ENCODE measurements at places on chromosomes 5 and 9.
A peak's percentile ranks its signal among the peaks of the same experiment; 100 is the strongest.

DNA sequence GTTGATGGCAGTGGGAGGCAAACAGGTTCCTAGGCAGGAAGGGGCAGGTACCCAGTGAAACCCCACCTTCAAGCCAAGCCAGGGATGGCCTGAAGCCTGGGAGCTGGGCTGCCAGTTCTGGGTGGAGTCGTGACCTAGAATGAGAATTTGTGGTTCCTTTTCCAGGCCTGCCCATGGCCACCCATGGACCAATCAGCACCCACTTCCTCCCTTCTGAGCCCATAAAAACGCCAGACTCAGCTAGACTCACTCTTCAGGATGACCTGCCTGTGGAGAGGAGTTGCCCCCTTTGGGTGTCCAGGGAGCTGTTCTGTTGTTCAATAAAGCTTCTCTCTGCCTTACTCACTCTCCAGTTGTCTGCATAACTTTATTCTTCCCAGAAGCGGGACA, 144.0 kb upstream of the MRPS30 start:
- no peak for DNase-seq

- DNase-seq: no peak
Observed at GRCh38 chr9:114465906-114466900, 39.1 kb downstream of the WHRN start.

DNA sequence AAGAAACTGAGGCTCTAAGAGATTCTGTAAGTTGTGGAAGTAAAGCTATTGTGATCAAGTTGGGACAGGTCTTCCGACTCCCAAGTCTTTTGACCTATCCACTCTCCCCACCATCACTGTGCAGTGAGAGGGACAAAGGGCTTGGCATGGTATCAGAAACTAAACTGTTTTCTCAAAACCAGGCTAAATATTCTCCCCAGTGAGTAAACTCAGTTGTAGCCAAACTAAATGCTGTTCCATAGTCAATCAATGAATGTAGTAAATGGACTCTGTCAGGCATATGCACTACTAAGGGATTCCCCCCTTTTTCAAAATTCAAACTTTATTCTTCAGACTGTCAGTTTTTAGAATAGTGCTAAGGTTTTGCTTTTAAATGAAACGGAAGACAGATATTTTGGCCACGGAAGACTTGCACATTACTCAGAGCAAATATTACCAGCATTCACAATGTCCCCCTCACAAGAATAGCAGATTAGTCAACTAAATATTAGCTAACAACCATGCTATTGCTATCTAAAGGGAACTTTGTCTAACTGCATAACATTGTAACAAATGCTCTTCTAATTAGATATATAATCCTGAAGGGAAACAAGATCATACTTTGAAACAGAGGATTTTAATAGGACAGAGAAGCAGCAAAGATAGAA, 7.1 kb downstream of the PRKAA1 start:
- DNase-seq: no peak

GRCh38 chr5:23411200-23411599, 96.2 kb upstream of the PRDM9 start:
- DNase-seq: peak; percentile 64

DNA sequence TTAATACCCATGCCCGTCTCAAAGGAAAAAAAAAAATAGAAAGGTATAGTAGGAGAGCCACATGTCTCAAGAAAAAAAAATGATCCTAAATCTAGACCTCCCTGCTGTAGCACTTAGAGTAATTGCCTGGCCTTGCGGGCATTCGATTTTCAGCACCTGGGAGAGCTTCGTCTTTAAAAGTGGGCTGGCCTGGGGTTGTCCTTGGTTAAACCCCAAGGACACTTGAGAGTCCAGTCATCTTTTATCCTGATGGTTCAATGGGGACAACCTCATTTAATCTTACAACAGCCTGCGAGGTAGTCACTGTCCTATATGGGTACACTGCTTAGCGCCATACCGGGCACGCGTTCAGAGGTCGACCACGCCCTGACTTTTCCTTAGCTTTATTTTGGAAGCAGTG, 60.1 kb downstream of the MAT2B start:
- no peak for DNase-seq

GRCh38 chr5:14410394-14411201, 171.0 kb upstream of the OTULINL start:
- no peak for DNase-seq

GRCh38 chr5:90886381-90886780, 327.8 kb downstream of the ADGRV1 start:
- DNase-seq: no peak

- DNase-seq: no peak
Observed at GRCh38 chr5:150787656-150788055, 9.1 kb downstream of the SMIM3 start.

DNA sequence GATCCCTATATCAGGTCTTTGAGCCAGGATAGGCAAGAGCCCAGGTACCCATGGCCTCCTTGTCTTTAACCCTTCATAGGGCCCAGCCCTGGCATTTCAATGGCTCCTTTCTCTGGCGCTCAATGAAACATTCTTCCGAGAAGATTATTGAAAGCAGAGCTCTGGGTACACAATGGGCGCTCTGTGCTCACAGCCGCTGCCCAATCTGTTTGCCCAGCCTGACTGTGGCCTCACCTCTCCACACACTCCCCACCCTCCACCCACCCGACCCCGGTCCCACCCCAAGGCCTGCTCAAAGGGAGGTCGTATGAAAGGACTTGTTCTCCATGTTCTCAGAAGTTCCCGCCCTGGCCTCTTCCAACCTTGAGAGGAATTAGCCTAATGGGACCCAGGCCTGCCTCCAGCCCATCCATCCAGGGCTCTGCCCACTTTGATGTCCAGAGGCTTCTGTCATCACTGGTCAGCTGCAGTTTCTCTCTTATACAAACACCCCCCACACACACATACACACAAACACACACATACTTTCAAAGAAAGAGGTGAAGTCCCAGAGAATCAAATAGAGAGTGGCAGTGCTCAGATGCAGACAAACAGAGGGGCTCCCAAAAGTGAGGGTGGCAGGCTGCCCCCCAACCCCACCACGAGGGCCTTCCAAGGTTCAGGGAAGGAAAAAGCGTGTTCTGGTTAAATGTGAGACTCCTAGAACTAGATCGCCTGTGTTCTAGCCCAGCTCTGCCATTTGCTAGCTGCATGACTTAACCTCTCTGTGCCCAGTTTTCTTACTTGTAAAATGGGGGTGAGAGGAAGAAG, 5.1 kb upstream of the ARSI start:
- DNase-seq: no peak

DNA sequence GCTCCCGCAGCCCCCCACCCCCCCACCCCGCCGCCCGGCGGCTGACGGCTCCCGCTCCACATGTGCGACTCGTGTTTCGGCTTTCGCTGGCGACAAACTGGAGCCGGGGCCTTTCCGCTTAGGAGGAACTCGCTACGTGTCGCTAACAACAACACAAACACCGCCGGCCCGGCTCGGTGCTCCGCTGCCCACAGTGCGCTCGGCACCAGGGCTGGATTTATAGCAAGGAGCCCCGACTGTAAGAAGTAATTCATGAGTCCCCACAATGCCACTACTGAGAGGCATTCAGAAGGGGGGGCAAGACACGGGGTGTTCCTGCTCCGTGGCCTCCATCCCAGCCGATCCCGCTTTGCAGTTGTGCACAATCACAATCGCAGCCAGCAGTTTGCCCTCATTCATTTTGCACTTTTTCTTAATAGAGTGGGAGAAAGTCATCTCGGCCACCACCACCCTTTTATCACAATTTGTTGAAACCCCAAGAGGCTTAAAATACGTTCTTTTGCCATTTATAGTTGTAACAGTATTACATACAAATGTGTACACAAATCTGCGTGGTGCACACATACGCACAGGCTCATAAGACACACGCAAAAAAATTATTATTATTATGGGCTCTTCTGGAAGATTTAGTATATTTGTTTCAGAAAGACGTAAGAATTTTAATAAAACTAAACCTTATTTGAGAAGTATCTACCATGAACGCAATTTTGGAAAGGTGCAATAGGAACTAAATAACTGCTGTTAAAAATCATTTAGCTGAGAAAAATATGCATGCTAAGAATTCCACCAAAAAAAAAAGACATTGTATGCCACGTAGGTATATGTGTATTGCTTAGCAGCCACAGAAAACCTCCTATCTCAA, 48.1 kb downstream of the EBF1 start:
- DNase-seq: no peak

- no peak for DNase-seq
Observed at GRCh38 chr9:6641561-6641960, 4.0 kb downstream of the GLDC start.

GRCh38 chr5:77892061-77893010, 116.2 kb upstream of the TBCA start:
- no peak for DNase-seq

- DNase-seq: no peak
Observed at GRCh38 chr5:115330830-115331229, 34.4 kb upstream of the CCDC112 start.

DNA sequence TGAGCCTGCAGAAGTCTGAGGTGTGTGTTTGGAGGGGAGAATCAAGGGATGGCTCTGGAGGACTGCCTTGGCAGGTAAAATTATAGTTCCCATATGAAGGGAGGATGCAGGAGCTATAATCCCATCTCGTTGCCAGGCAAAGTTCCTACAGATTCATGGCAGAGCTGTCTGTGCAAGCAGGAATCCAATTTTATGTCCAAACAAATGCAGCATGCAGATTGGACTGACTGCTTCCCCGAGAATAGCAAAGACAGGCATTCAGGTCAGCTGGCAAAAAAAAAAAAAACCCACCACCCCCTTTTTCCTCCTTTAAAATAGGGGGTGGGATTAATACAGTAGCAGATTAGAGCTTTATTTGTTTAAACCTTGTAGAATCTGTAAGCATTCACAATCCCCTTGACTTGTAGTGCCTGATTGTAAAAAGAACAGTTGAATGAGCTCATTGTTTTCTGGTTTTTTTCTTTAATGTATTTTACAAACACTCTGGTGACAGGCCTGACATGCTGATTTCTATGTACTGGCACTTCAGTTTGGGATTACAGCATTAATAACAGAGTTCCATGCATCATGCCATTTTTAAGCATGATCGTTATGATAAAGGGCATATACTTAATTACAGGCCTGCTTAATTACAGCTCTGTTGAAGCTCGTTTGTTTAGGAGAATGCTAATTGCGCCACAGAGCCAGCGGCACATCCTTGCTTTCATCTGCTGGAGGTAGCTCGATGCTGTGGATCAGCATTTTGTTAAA, 141.4 kb upstream of the LMX1B start:
- peak; percentile 15 for DNase-seq

- DNase-seq: no peak
Observed at GRCh38 chr9:99634186-99634585, 187.5 kb upstream of the NR4A3 start.

- DNase-seq: no peak
Observed at GRCh38 chr9:88379352-88379751, 8.9 kb upstream of the SPIN1 start.

DNA sequence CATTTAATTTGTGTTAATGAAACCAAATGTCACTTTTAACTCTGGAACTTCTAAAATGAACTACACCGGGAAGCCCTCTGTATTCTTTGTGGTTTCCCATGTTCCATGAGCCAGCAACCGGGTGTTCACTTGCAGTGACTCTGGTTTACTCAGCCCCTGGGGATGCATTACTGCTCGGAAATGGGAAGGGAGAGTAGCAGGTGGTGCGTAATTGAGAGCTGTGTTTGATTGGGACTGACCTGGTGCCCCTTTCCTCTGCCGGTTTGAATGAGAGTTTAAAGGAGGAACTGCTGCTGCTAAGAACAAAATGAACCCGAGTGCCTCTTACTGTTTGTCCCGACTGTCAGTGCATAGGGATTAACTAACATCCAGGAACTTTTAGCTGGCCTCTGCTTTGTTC, 100.1 kb upstream of the DHFR start:
- DNase-seq: peak; percentile 54

- DNase-seq: no peak
Observed at GRCh38 chr9:109328978-109329637, 8.2 kb upstream of the EPB41L4B start.

- no peak for DNase-seq
Observed at GRCh38 chr9:113621980-113622379, 158.5 kb downstream of the RGS3 start.

- no peak for DNase-seq
Observed at GRCh38 chr5:30401479-30402058, 791.9 kb upstream of the CDH6 start.

DNA sequence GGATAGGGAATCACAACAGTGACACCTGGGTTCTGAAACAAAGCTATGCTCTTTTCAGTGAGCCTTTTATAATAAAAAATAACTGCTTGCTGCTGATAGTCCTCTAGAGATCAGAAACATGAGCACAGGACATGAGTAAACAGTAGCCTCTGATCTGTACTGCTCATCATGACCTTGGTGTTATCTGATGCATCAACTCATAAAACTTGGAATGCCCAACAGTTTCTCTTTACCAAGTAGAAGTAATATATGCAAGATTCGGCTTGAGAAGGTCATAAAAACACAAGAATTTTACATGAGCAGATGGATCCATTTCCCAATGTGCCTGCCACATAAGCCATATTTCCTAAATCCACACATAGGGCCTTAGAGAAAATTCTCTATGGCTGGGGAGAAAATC, 318.3 kb upstream of the GRAMD2B start:
- no peak for DNase-seq

DNA sequence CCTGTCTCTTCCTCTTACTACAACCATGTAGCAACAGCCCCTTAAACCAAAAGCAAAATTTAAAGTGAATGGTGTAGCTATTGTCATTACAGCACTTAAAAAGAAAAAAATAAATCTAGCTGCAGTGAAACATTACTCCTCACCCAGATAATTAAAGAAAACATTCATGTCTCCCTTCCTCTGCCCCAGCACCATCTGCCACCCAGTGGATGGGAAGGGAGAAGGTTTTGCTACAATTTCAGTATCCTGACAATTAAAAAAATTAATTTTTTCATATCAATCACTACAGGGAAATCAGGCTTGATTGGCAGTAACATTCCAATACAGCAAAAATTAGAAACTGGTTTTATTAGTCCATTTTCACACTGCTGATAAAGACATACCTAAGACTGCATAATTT, 147.4 kb upstream of the PUM3 start:
- no peak for DNase-seq

DNA sequence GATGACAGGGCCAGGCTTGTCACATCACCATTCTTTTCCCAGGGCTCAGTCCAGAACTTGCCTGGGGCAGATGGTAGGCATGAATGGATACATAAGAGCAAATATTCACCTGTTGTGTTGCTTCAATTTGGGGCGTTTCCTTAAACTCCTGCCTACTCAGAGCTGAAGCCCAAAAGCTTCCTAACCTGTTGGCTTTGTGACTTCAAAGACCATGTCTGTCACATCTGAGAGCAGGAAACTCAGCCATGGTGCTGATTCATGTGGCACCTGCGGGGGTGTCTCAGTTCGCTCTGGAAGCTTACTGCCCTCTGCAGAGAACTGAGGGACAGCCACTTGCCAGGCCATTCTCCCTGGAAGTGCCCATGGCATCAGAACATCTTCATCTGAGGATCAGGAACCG, 246.6 kb downstream of the HSPA4 start:
- DNase-seq: no peak

DNA sequence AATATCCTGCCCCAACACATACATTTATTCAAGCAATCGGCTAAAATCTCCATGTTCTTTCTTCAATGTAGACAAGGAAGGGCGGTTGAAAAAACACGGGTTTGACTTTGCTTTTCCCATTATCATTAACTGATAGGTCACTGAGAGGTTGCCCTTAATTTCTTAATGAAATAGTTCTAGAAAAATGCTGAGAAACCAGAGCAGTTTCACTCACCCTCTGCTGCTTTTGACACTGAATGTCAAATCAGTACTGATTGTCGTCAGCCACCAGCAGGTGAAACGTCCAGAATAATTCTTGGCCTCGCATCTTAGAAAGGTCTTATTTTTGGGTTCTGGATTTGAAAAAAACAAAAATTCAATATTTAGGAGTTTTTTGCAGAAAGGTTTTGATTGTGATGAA, 8.1 kb downstream of the IL12B start:
- DNase-seq: no peak

Measured in NCI-H2227 treated with DMSO at 0.1 percent for 48 hours (cell line).